ENCODE measurements at places on chromosomes 16 and 17. TPM values are rescaled to one million over a fixed set of nuclear protein-coding genes. Genes with fewer than 3 reads are reported as not detected.

The TBX4 gene
- total RNA-seq: not detected

The EFCAB5 gene
- total RNA-seq: 0.47 TPM

The FAM20A gene
- 13.1 TPM for total RNA-seq

The PRR35 gene
- total RNA-seq: not detected

The MT1X gene
- 2,339 TPM for total RNA-seq

- DNase-seq: no peak
Observed at GRCh38 chr17:40765657-40766056, 6.3 kb downstream of the KRT26 start.

DNA sequence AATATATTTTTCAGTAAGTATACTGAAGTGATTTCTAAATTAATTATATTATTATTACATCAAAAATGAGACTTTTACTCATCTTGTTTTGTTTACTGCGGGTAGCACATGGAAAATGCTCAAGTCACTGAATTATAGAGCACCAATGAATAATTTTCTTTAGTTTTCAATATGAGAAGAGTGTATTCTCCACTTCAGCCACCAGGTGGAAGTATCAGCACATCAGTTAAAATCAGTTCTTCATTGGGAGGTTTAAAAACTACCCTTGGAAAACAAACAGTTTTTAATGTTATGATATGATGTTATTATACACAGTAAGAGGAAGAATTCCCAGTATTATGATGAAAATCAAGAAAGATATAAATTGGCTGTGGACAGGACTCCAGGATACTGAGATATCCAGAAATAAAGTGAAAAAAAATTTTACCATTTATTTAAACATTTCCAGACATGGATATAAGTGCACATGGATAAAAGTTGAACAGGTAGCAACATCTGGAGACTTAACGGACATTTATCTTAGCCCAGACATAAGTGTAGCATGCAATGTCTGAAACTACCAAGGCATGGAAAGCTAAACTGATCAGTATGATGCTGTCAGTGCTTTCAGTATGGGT is 467.3 kb downstream of the KCNJ2 start:
- DNase-seq: no peak

GRCh38 chr16:14548933-14549788 is 80.9 kb downstream of the PARN start:
- no peak for DNase-seq

DNA sequence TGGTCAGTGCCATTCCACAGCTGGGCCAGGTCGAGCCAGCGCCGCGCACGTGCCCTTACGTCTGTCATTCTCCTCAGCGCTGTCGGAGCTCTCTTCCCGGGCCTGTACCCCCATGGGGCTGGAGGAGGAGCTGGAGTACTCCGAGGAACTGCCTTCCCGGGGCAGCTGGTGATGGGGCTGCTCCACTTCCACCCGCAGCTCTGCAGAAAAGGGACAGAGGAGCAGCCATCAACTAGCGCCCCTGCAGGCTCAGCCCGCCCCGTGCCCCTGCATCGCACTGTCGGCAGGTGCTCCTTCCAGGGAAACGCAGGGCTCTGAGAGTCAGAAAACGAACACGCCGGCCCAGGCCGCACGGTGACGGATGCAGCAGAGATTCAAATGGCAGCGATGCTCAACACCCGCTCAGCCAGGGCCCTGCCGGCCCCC is 20.9 kb downstream of the MAP1LC3B start:
- no peak for DNase-seq

DNA sequence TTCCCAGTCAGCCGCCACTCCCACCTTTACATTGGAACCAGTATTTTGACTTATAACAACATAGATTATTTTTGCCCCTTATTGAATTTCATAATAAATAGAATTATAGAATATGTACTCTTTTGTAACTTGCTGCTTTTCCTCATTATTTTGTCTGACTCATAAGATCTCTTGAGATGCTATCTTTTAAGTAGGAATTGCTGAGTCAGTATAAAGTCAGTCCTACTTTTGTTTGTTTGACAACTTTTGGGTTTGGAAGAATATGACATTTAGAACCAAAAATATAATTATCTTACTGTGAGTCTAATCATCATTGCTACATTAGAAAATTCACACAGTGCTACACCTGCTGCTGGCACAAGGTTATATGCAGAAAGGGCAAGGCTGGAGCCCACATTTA is 69.7 kb downstream of the STXBP4 start:
- DNase-seq: no peak

All from omental fat pad (tissue), 4 donors.